ENCODE measurements at places on chromosomes 12 and 14. TPM values are rescaled to one million over a fixed set of nuclear protein-coding genes. Genes with fewer than 3 reads are reported as not detected.
A peak's percentile ranks its signal among the peaks of the same experiment; 100 is the strongest.

Gene ZC3H10
- total RNA-seq = 12.0 TPM

Gene MYF6
- 0.33 TPM for total RNA-seq

Gene GZMH
- total RNA-seq = not detected

- peaks cover 9% of the 10 kb centered on the region for H3K36me3 ChIP-seq
- H3K27ac ChIP-seq = no peak overlapping the region
- DNase-seq = no peak
- no peaks in the 10 kb centered on the region for H3K27me3 ChIP-seq
- no peak overlapping the region for H3K4me3 ChIP-seq
- H3K4me1 ChIP-seq = no peaks in the 10 kb centered on the region
These were observed 17.1 kb downstream of the OTUB2 start for GRCh38 chr14:94043111-94043755.

GRCh38 chr12:6641131-6641530 lies 5.4 kb upstream of the LPAR5 start:
- no peak overlapping the region for H3K27ac ChIP-seq
- peaks cover 2% of the 10 kb centered on the region for H3K4me1 ChIP-seq
- no peak overlapping the region for H3K4me3 ChIP-seq
- H3K27me3 ChIP-seq = peaks cover 59% of the 10 kb centered on the region
- DNase-seq = no peak

GRCh38 chr12:133264173-133264572 lies 28.5 kb upstream of the ANHX start:
- no peaks in the 10 kb centered on the region for H3K27me3 ChIP-seq
- H3K4me3 ChIP-seq = no peak overlapping the region
- no peaks in the 10 kb centered on the region for H3K4me1 ChIP-seq
- H3K36me3 ChIP-seq = no peaks in the 10 kb centered on the region

DNA sequence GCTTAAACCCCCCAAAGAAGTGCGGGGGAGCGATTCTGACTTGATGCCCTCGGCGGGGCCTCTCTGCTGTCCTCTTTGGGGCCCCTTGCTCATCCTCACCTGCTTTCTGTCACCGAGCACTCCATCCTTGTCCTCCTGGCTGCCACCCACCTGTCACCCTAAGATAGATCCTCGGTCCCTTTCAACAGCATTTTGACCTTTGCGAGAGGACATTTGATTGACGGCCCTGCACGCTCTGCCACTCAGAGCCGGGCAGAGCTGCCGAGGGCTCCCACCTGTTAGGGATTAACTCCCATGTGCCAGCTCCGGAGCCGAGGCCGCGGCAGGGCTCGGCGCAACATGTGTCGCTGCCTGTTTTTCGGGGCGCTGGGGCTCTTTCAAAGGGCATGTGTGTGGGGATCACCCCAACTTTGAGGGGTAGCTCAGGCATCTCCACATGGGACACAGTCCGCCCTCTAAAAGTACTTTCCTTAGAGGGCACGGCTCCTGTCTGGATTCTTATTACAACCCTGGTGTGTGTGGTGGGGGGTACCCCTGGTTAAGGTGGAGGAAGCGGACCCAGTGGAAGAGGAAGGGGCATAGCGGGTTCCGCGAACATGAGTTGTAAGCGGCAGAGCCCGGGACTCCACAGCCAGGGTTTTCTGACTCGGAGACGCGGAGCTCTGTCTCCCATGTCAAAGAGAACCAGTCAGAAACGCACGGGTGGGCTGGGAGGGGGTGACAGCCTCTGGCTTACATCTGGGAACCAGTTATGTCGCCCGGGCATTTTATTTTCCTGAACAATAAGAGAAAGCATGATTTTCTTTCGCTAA lies 811 bp upstream of the MEG3 start:
- no peak for DNase-seq
- no peaks in the 10 kb centered on the region for H3K27me3 ChIP-seq
- peaks cover 41% of the 10 kb centered on the region for H3K4me1 ChIP-seq
- H3K4me3 ChIP-seq = no peak overlapping the region

DNA sequence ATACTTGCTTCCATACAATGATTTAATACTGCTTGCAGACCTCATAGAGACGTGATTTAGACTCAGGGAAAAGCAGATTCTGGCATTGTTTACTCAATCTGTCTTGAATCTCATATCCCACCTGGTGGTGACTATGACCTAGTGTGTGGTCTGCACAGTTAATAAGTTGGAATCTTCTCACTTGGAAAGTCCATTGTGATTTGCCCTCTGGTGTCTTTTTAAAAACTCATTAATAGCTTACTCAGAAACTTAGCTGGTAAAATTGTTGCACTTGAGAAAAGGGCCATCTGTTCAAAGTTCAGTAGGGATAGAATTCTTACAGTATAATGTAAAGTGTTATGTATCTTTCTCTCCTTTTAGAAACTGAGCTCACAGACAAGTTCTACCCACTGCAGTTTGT lies 106.0 kb downstream of the PELI2 start:
- H3K27ac ChIP-seq = peak overlapping the region; percentile 96
- peaks cover 6% of the 10 kb centered on the region for H3K36me3 ChIP-seq
- no peak overlapping the region for H3K4me3 ChIP-seq
- H3K27me3 ChIP-seq = no peaks in the 10 kb centered on the region
- DNase-seq = no peak

- no peaks in the 10 kb centered on the region for H3K4me1 ChIP-seq
- no peak for DNase-seq
- no peaks in the 10 kb centered on the region for H3K27me3 ChIP-seq
These were observed 10.7 kb upstream of the FRS2 start for GRCh38 chr12:69459477-69459876.

All from progenitor cell of endocrine pancreas (in vitro differentiated cells).